ENCODE measurements at places on chromosomes 5 and 9.

- DNase-seq, result no peak
These were observed 855 bp upstream of the ARHGAP26 start for GRCh38 chr5:142769251-142769792.

GRCh38 chr5:141298376-141298775 is 5.5 kb downstream of the SLC25A2 start:
- DNase-seq, result no peak

DNA sequence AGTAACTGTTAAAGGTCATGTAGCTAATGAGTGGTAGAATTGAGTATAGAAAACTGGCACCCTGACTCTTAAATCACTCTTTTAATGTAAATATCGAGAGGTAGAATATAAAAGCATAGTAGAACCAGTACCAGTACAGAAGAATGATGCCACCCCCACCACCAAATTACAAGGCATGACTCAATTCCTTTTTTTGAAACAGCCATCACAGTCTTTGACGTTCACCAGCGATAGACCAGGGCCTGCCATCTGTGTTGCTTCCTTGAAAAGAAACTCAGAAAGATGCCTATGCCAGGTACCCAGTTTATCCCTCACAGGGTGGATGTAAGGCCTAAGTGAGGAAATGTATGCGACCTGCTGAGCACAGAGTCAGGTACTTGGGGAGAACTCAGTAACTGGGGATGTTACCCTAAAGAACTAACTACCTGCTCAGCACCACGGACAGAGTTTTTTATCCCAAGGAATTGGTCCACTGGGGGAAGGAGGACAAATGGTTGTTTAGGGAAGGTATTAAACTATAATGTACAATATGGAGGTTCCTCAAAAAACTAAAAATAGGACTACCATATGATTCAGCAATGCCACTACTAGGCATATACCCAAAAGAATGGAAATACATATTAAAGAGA is 116.5 kb downstream of the BRINP1 start:
- no peak for DNase-seq

DNA sequence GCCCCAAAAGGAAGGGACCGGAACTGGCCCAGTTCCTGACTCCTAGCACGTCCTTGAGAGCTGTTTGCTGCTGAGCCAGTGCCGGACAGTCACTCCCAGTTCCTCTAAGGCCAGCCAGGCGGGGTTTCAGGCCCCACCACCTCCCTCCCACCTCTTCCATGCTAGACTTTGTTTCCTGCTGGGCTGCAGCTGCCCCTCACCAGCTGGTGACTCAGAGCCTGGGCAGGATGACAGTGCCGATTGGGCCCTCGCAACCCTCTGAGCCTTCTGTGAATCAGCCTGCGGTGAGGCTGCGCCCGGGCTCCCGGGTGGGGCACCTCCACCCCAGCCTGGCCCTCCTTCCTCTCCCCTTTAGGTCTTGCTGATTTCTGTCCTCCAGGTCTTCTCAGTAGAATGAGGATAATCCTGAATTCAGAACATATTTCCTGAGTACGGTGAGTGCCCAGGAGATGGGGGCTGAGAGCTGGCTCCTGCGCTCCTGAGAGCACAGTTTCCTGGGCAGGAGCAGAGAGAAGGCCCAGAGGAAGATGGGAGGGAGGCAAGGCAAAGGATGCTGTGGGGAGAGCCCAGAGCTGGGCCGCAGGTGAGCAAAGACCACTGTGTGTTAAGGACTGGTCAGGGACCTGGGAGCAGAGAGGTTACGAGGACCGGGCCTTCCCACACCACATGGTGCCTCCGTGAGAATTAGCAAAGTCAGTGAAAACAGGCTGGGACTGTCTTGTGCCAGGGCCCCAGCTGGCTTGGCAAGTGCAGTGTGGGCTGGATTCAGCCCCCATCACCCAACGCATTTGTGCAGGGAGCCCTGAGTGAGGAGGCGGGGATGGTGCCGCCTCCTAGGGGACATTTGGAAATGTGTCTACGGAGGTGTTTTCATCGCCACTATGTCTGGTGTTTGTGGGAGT is 32.9 kb upstream of the STXBP1 start:
- peak; percentile 88 for DNase-seq

- no peak for DNase-seq
These were observed 58.1 kb downstream of the NNT start for GRCh38 chr5:43661102-43661501.

DNA sequence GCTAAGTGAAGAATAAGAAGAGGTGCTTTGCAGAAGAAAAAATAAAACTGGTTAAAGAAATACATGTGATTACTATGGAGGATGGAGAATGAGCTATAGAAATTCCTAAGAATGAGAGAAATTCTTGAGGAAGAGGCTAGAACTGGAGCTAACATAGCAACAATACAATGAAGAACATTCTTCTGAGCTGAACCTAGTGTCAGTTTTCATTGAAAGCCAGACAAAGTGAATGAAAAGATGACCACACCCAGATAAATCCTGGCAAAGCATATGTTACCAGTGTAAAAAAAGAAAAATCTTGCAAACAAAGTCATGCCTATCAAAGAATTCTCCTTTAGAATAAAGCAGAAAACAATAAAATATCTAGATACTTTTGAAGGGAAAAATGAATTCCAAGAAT is 39.6 kb downstream of the SGCD start:
- DNase-seq, result no peak

DNA sequence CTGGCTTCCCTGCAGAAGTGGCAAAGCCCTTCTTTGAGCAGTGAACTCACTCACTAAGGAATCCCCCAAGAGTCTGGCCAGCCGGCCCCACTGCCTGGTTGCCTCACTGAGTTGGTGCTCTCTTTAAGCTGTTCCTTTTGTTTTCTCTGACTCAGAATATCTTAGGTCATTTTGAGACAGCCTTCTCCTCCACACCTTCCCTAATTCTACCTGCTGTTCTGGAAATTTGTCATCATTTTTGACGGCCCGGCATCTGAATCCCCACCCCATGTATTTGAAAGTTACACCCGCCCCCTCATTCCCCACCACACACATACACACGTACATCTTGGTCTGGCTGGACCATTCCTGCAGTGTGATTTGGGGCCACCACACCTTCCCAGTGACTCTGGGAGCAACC is 41.8 kb downstream of the FGF1 start:
- DNase-seq, result no peak

DNA sequence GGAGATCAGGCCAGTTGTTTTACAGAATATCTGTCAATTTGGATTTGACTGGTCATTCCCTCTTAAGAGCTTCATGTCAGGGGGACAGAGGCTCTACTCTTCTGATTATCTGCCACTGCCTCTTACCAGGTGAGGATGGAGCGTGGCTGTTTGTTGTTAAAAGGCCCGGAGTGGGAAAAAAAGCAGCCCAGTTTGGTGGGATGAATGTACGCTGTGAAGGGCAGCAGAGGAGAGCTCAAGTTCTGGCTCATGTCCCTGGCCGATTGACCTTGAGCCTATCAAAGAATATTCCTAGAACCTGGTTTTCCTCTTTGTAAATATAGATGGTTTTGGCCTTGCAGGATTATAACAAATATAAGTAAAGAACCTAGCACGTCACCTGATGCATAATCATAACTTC is 16.3 kb upstream of the SHB start:
- DNase-seq, result no peak

DNA sequence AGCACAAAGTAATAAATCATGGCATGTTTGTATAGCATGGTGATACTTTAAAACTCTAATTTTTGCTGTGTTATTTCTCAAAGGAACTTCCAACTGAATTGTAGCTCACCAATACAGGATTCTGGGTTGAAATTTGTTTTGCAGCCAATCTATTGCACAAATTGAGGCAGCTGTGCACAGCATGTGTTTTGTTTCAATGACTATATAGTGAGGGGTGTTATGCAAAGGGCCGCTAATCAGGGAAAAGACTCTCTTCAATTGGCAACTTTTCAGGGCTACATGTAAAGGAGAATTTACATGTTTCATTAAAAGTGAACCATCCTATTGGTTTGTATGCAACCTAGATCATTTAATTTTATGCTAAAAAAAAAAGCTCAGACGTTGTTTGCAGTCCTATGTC is 44.6 kb downstream of the PLPPR1 start:
- DNase-seq, result no peak

DNA sequence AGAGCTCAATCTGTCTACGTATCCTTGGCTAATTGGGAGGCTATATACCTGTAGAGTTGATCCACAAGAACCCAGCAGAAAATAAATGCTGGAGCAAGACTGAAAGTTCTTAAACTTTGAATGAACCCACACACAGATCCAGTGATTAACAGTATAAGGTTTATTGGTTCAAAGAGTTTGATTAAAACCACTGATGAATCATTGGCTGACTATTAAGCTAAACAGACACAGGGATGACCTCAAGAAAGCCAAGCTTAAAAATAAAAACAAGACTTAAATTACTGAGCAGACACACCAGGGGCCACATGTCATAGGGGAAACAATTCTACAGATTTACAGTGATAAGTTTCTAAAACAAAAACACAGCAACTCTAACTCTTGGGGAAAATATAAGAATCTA is 163.6 kb downstream of the SPATA31D1 start:
- DNase-seq, result no peak

- DNase-seq, result no peak
These were observed 218.8 kb downstream of the TMEM167A start for GRCh38 chr5:82858151-82859025.

GRCh38 chr9:124752967-124753366 is 18.1 kb downstream of the NR6A1 start:
- no peak for DNase-seq

GRCh38 chr5:57221049-57221568 is 47.2 kb downstream of the GPBP1 start:
- DNase-seq, result no peak

- no peak for DNase-seq
These were observed 238.2 kb upstream of the KCNN2 start for GRCh38 chr5:114123654-114124053.
